ENCODE measurements at places on chromosomes 7 and 10.
A peak's percentile ranks its signal among the peaks of the same experiment; 100 is the strongest.

GRCh38 chr7:112510001-112510742, 29.4 kb downstream of the LSMEM1 start:
- peak; percentile 16 for DNase-seq

GRCh38 chr10:35927341-35927740, 285.2 kb upstream of the FZD8 start:
- DNase-seq, result peak; percentile 64

- no peak for DNase-seq
These were observed 88.8 kb downstream of the OAT start for GRCh38 chr10:124329941-124330340.

- DNase-seq, result peak; percentile 4
These were observed 220.3 kb downstream of the PHTF2 start for GRCh38 chr7:78018641-78019446.

- DNase-seq, result peak; percentile 46
These were observed 347.0 kb downstream of the KCNMA1 start for GRCh38 chr10:77290528-77291155.

DNA sequence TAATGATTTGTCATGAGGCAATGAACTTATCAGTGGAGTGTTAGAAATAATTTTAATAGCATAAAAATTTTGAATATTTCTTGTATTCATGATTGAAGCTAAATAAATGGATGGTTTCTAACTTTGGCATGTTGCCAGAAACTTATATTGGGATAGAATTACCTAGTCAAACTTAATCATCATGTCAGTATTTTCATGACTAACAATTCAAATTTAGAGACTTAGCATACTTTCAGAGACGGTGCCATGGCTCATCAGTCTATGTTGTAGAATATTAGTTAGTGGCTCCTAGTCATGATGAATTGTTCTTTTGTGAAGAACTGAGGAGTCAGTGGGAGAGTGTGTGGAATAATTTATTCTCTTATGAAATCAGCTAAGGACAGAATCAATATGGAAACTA, 599.6 kb upstream of the POT1 start:
- no peak for DNase-seq

- DNase-seq, result no peak
These were observed 95.9 kb downstream of the FANK1 start for GRCh38 chr10:125992254-125992653.

DNA sequence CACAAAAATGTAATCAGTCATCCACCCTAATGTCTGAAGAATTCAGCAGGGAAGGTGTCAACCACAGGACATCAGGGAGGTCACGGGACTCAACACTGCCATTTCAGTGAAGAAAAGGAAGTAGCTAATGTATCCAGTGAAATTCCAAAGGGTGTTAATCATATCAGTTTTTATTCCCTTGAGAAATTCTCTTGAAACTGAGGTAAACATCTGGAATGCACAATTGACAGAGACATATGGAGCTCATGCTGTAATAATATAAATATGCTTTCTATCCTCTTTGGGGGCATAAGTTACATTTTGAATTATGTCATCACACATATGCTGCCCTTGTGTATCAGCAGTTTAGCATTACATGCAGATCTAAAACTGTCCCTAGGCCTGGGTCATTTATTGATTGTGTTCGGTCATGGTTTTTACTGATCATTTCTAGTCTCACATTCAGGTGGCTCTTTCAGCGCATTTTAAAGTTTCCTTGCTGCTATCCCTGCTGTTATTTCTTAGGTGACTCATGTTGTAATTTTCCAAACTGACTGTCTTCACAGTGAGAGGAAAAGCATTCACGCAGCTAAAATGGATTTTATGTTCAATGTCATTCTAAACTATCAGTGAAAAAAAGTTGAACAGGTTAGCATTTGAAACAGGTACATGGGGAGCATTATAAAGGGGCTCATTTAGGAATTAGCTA, 273.9 kb downstream of the TSPAN12 start:
- DNase-seq, result no peak

DNA sequence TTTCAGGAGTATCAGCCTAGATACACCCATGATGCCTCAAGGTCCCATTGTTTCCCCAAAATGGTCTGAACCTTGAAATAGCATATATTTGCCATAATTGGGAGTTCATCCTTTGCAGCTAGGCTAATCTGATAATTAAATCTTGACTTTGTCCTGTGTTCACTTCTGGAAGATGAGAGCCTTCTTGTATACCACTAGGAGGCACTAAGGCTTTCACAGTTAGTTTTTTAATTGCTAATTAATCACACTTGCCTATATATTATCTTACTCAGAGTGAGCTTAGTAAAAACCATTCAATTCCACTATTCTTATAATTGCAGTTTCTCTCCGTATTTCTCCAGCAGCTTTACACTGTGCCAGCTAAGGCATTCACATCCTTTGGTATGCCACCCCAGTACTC, 48.7 kb upstream of the MAGI2 start:
- no peak for DNase-seq

DNA sequence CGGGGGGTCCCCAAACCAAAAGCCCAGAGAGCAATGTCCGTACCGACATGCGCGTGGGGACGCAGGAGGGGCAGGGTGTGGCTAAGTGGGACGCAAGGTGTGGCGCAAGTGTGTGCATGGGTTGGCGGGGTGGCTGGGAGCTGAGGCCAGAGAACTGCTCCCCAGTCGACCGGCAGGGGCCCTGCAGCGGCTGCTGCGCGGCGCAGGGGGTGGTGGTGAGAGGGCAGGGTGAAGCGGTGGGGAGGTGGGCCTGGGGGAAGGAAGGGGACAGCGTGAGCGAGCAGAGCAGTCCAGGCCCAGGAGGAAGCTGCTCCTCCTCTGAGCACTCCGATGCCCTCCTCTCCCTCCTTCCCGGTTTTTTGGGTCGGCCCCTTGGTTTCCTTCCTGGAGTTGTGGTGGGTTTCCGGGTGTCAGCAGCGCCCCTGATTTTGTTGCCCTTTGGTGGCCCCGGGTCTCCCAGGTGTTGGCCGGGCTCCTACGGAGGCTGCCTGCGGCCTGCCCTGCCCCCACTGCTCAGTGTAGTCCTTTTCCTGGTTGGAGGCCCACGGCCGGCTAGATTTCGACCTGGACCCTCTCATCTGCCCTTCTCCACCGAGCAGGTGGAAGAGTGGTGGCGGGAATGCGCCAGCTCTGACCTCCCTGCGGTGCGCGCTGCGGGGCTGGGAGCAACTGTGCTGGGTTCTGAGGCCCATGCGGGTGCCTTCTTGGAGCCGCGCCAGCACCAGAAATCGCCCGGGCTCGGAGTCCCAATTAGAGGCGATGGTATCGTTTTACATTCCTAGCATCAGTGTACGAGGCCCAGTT, 40.5 kb upstream of the COMTD1 start:
- no peak for DNase-seq

- peak; percentile 78 for DNase-seq
These were observed 10.4 kb downstream of the HTR7 start for GRCh38 chr10:90847436-90847835.

- DNase-seq, result no peak
These were observed 1455.7 kb upstream of the CELF2 start for GRCh38 chr10:9561821-9562505.

- no peak for DNase-seq
These were observed 5.1 kb upstream of the ZNF503 start for GRCh38 chr10:75406462-75407223.

DNA sequence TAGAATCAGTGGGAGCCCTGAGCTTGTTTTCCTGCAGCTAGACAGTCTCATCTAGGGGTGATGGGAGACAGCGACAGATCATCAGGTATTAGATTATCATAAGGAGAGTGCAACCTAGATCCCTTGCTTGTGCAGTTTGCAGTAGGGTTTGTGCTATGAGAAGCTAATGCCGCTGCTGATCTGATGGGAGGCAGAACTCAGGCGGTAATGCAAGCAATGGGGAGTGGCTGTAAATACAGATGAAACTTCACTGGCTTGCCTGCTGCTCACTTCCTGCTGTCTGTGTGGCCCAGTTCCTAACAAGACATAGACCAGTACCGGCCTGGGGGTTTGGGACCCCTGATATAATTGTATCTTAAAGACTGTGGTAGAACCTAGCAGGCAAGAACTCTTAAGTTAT, 17.6 kb downstream of the NRBF2 start:
- no peak for DNase-seq

GRCh38 chr10:124921261-124921660, 20.7 kb upstream of the ZRANB1 start:
- DNase-seq, result no peak

DNA sequence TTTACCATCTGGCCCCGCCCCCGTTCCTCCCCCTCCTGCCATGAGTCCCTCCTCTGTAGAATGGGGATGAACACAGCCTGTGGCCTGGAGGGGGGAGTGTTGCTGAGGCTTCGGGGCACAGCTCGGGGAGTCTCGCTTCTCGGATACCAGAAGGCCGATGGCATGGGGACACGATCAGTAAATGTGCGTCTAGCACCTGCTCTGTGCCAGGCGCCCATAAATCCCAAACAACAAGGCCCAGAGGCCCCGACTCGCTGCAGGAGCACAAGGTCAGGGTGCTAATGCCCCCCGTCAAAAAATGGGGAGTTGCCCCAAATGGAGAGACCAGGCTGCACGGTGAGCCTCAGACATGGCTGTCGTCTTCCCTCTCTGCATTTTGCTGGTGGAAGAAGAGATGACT, 40.7 kb downstream of the JAKMIP3 start:
- no peak for DNase-seq

DNA sequence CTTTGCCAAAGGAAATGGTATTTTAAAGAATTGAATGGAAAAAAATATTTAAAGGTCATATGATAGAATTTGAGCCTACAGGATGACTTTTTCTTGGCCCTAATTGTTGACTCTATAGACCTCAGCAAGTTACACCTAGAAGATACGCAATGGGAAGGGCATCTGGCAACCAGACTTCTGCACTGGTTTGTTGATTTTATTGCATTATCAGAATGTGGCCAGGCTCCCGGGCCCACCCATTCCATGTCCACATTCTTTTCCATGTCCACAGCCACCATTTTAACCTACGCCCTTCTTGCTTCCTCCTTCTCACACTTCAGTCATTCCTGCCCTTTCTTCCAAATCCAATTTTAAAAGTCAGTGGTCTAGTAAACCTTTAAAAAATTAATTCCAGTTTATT, 738.4 kb downstream of the SUGCT start:
- no peak for DNase-seq

GRCh38 chr7:42833411-42833810, 78.5 kb downstream of the C7orf25 start:
- DNase-seq, result no peak

GRCh38 chr10:78248651-78249464, 215.2 kb downstream of the RPS24 start:
- no peak for DNase-seq

- DNase-seq, result no peak
These were observed 48.0 kb downstream of the CUX1 start for GRCh38 chr7:101865455-101865854.

GRCh38 chr10:89002226-89002978, 11.8 kb downstream of the FAS start:
- DNase-seq, result no peak

GRCh38 chr7:18860221-18860620, 257.2 kb downstream of the TWIST1 start:
- DNase-seq, result no peak

GRCh38 chr7:28002638-28003037, 178.0 kb downstream of the JAZF1 start:
- no peak for DNase-seq

DNA sequence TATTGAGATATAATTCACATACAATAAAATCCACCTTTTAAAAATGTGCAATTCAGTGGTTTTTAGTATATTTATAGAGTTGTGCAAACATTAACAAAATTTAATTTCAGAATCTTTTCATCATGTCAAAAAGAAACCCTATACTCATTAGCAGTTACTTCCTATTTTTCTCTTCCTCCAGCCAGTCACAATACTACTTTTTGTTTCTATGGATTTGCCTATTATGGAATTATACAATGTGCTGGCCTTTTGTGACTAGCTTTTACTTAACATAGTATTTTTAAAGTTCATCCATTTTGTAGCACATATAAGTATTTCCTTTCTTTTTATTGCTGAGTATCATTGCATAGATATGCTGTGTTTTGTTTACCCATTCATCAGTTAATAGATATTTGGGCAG, 199.9 kb upstream of the IMMP2L start:
- DNase-seq, result no peak

DNA sequence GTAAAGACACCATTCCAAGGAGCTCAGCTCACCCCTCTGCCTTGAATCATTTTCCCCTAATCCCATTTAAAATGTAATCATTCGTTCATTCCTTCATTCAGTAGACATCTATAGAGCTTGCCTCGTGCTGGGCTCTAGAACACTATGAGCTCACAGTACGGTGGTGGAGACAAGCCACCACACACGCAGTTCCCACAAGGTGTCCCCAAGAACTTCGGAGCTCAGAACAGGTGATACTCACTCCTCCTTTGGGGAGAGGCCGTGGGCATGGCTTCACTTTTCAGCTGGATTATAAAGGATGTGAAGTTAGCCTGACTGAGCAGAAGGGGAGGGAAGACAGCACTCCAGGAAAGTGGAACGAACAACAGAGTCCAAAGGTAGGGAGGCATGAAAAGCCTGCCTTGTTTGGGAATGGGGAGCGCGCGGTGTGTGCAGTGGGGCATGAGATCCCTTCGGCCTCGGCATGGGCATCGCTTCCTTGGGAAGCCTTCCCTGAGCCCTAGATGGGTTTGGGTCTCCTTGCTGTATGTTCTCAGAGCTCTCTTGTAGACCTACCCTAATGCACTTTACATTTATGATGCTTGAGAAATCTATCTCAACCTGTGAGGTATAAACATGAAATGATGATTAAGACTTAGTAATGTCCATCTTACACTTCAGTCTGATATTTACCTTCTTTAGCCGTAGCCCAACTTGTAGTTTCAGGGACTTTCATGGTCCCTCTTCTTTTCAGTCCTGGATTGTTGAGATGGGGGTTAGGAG, 809 bp upstream of the OGA start:
- DNase-seq, result peak; percentile 89

DNA sequence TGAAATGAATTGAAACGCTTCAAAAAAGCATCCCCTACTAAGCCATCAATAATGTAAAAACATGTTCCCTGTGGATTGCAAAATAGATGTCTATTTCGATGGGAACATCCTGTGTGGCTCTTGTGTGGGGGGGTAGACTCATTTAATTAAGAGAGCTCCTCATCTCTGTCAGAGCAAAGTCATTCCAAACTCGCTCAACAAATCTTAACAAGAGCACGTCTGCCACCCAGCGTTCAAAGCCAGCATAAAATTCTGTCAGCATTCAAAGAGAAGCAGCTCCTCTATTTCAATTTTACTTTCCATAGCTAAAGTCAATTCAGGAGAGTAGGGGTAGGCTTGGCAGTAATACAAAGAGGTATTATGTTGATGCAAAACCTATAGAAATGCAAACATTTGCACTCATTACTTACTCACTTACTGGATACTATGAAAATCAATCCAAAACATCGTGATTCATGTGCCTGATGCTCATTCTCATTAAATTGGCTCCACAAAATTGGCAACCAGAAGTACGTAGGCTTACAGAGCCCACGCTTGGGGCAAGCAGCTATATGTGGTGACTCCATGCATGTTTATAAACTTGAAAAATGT, 114.9 kb downstream of the IPMK start:
- peak; percentile 67 for DNase-seq

DNA sequence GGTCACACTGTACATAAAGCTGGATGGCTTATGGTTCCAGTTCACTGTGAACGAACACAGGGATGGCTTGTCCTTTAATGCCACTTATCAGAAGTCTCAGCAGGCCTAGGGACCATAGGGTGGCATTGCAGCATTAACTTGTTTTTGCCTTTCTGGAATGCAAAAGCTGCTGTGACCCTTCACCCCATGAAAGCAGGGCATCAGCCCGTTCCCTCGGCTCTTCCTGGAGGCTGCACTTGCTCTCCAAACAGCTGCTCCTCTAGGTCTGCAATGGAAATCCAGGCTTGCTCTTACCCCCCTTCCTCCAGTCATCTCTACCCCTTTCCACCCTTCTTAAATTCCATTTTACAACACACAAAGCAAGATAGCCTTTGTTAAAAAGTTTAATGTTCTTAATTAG, 17.9 kb upstream of the NEUROD6 start:
- DNase-seq, result no peak

- no peak for DNase-seq
These were observed 73.9 kb upstream of the TNRC18 start for GRCh38 chr7:5497295-5498103.
